ENCODE measurements at places on chromosomes 7 and 10.
A peak's percentile ranks its signal among the peaks of the same experiment; 100 is the strongest.

DNA sequence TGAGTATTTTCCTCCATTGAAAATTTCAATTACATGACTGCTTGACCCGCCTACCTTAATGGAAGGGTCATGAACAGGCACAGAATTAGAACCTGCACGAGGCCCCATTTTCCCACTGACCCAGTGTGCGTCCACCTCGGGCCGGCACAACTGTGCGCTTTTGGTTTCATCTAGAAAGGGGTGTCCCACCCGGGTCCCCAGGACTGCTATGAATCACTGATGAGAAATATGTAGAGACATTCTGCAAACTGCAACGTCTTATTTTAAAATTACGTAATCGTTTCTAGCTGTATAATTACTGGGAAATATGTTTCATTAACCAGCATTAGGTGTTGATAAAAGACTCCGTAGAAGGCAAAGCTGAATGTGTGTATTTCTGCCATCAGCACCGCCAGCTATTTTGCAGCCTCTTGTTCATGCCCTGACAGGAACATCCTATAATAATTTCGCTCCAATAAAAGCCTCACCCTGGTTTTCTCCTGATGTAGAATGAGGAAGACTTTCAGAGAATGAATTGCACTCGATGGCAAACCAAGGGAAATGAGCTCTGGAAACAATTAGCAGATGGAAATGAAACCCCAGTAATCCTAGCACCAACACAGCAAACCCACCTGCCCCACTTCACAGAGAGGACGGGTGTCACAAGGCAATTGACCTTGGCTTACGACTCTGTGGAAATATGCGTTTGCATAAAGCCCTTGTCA lies 562.1 kb downstream of the DNAJB6 start:
- no peak for DNase-seq

GRCh38 chr7:104175361-104175984 lies 32.3 kb downstream of the ORC5 start:
- no peak for DNase-seq

GRCh38 chr7:135978624-135979023 lies 1.5 kb upstream of the MTPN start:
- DNase-seq: no peak

- no peak for DNase-seq
Observed at GRCh38 chr10:97372233-97372875, 28.8 kb downstream of the RRP12 start.

- DNase-seq: no peak
Observed at GRCh38 chr7:150371131-150371995, 2.7 kb downstream of the REPIN1 start.

DNA sequence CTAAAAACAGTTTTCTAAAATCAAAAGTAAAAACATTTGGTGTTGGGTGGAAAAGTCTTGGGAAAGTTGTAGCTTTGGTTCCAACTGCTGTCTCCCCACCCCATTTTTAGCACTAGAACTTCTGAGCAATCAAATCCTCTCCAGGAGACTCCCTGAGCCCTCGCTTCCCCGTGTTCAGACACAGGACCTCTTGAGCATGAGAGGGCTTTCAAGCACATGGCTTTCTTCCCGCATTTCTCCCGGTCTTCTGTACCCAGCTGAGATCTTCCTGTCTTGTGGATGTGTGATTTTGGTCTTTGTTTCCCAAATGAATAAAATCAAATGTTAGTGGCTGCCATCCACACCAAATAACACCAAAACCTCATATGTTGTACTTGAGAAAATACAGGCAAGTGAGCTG lies 5.0 kb downstream of the CXCL12 start:
- no peak for DNase-seq

DNA sequence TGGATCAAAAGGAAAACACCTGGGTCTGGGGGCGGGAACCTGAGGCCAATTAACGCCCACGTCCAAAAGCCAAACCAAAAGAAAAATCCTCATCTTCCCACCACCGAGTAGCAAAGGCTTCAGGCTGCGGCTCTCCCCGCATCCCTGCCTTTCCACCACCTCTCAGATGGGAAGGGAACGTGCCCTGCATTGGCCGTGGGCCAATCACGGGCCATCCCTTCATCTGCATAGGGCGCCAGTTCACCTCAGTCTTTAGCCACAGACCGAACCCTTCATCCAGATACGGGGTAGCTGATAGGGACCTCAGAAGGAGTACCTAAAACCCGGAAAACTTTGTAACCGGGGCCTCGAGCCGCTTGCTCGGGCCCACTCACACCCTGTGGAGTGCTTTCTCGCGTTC lies 626 bp downstream of the PRPF18 start:
- DNase-seq: peak; percentile 34

- DNase-seq: no peak
Observed at GRCh38 chr7:130999926-131000325, 265.9 kb upstream of the KLF14 start.

DNA sequence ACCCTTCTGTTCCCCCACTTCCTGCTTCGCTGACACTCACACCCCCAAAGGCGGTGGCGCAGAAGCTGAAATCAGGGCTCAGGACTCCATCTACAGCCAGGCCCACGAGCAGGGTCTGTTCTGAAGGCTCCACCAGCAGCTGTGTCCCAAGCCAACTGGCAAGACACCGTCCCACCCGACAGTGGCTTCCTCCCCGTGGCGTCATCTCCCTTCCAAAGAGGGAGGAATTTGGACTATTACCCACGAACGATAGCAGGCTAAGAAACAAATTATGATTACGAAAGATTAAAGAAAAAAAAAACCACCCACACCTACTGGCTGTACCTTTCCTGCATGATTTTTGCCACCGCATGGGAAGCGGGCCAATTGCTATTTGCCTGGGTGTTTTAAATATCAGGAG lies 54.3 kb downstream of the RBM17 start:
- DNase-seq: no peak

DNA sequence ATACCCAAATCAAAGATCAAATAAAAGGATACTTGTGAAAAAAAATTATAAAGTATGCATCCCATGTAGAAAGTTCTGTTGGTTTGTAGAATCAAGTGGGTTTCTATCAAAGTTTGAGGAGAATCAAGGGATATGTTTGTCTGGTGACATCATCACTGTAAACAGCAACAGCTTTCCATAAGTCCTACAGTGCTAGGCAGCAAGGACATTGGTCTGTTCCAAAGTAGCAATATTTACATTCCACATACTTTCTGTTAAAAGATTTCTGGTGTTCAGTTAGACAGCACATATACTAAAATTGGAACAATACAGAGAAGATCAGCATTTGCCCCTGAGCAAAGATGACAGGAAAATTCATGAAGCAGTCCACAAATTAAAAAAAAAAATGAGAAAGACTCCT lies 683.9 kb downstream of the XPNPEP1 start:
- DNase-seq: no peak

GRCh38 chr10:112637901-112638300 lies 190.9 kb downstream of the VTI1A start:
- DNase-seq: no peak

All from activated CD4-positive, CD25-positive, alpha-beta regulatory T cell treated with anti-CD3 and anti-CD28 coated beads, Interleukin-2, amount 50 U/mL, for 72 hours (primary cell).